HEK293T (cell line): ENCODE measurements at places on chromosomes 11 and 22.

DNA sequence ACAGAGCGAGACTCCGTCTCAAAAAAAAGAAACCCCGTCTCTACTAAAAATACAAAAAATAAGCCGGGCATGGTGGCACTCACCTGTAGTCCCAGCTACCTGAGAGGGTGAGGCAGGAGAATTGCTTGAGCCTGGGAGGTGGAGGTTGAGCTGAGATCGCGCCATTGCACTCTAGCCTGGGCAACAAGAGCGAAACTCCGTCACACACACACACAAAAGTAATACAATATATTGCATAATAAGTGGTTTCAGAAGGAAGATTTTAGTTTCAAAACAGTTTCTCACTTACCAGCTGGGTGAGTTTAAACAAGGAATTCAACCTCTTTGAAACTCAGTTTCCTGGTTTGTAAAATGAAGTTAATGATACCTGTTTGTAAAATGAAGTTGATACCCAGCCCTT is 32.7 kb upstream of the HTR3A start:
- no peak for DNase-seq

DNA sequence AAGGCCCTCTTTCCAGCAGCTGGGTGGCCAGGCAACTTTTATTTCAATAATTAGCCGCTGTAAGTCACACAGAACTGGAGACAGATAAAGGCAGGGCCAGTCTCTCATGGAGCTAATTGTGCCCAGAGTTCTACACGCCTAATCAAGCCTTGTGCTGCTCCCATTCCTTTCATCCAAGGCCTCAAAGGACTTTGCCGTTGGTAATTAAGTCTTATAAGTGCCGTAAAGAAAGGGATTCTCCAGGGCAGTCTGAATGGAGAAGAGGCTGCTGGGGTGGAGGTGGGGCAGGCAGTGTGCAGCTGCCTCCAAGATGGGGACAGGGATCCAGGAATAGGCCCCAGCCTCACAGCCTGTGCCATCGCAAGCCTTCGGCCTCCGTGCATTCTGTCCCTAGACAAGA is 357.9 kb downstream of the TENM4 start:
- DNase-seq: no peak

GRCh38 chr22:35274154-35274871 is 17.0 kb downstream of the HMGXB4 start:
- no peak for DNase-seq

DNA sequence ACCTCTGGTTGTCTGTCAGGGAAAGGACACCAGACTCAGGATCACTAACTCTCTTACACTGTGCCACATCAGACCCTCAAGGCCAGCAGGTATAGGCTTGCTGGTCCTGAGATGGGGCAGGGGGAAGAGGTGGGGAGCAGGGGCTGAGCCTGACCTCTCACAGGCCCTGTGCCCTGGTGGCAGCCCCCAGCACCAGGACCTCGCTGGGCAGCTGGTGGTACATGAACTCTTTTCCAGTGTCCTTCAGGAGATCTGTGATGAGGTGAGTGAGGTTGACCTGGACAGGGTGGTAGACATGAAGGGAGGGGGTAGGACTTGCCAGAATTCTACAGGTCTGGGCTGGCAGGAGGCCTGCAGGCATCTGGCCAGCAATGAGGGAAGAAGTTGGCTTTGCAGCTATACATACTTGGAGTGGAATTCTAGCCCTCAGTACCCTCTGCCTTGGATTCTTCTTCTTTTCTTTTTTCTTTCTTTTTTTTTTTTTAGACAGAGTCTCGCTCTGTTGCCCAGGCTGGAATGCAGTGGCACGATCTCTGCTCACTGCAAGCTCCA is 1.4 kb downstream of the NUDT22 start:
- no peak for DNase-seq

GRCh38 chr11:44615041-44615755 is 49.7 kb downstream of the CD82 start:
- DNase-seq: no peak

DNA sequence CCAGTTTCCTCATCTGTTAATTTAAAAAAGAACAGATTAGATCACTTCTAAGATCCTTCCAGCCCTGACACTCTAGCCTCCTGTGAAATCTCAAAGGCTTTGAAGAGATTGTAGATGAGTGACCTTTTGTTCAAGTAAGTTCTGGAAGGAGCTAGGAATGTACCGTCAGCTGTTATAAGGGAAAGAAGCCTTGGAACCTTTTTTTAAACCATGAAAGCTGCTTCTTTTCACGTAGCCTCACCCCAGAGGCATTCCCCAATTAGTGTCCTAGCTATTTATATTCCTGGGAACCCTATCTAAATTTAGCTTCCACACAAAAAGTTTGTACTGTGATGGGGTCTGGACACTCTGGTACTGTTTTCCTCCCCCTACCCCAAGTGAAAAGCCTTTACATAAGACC is 35.8 kb upstream of the SLN start:
- no peak for DNase-seq

GRCh38 chr22:30159561-30160353 is 79.5 kb downstream of the HORMAD2 start:
- no peak for DNase-seq

DNA sequence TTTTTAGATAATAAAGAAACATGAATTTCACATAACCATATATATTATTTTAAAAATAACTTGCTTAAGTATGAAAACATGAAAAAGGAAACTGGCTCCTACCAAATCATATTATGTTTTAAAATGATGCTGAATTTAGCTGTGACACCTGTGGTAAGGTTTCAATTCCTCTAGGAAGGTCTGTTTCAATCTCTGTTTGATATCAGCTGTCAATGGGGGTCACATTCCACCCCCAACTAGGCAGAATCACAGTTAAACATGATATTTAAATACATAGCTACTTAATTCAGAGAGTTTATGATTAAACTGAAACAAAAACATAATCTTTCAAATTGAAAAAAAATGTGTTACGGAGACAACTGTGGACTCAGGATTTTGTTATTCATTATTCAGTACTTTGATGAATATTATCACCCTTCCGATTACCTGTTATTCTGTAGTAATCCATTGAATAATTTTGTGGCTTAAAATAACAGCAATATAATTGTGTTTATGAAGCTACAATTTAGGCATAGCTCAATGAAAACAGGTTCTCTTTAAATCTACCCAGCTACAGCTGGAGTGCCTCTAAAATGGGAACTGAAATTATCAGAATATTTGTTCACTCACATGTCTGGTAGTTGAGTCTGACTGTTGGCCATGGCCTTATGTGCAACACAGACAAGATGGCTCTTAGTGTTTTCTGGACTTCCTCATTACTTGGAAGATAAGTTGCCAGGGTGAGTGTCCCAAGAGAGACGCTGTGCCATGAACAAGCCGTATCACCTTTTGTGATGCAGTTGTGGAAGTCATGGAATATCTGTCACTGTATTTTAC is 244.6 kb upstream of the ANO3 start:
- DNase-seq: no peak

- no peak for DNase-seq
Measured at GRCh38 chr11:35855671-35856070, 88.2 kb upstream of the LDLRAD3 start.
